HTR-8/SVneo (cell line): ENCODE measurements at places on chromosomes 3 and 15.

GRCh38 chr3:66419036-66419435, 81.8 kb downstream of the LRIG1 start:
- no peak for DNase-seq

DNA sequence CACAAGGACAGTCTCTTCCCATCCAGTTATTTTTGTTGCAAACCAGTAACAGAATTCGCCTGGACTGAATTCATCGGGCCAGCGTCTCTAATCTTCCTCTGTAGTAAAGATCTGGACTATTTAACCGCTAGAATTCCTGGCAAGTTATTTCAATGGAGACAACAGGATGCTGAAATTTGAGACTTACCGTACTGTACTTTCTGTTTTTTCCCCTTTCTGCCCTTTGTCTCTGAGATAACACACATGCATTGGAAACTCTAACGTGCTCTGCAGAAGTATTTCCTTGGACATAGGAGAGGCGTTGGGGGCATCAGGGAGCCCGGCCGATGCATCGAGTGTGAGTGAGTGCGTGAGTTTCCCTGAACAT, 61.5 kb downstream of the ASB7 start:
- no peak for DNase-seq

GRCh38 chr15:77540312-77541060, 92.2 kb downstream of the LINGO1 start:
- no peak for DNase-seq

DNA sequence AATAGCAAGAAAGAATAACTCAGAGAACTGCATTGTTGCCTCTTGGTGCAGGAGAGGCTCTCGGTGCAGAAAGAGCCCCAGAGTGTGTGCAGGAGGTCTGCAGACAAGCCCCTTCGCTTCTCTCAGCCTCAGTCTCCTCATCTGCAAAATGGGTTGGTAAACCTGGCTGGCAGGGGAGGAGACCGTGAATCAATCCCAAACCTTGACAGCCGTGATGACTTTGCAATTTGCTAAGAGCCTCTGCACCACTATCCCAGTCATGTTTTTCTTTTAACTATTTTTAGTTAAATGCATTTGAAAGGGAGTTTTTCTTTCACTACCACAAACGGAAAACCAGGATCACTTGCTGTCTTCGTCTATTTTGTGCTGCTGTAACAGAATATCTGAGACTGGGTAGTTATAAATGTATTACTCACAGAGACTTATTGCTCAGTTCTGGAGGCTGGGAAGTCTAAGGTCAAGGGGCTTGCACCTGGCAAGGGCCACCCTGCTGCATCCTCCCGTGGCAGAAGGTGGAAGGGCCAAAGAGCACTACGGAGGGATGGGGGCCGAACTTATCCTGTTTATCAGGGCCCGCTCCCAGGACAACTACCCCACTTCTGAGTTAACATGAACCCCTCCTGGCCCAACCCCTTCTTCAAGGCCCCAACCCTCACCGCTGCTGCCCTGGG, 14.2 kb upstream of the IQSEC1 start:
- DNase-seq, result no peak

- peak; percentile 66 for DNase-seq
These were observed 31.9 kb downstream of the SH3BP5 start for GRCh38 chr3:15300323-15301078.
